H9 (cell line): ENCODE measurements at places on chromosomes 11 and 22. TPM values are rescaled to one million over a fixed set of nuclear protein-coding genes. Genes with fewer than 3 reads are reported as not detected.
A peak's percentile ranks its signal among the peaks of the same experiment; 100 is the strongest.

DNA sequence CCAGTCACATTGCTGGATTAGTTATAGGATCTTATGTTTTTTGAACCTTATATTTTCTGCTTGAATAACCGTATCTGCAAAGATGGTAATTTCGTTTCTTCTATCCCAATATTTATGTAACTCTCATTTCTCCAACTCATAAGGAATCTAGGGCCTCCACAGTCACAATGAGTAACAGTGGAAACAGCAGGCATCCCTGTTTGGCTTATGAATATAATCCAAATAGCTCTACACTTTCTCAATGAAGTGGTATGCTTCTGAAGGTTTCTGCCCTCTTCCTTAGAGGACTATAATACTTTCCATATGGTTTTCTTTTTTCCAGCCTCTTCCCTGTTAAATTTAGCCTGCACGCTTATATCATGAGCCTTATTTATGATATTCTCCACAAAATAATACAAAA lies 16.5 kb downstream of the ATP6V1E1 start:
- no peak for DNase-seq

DNA sequence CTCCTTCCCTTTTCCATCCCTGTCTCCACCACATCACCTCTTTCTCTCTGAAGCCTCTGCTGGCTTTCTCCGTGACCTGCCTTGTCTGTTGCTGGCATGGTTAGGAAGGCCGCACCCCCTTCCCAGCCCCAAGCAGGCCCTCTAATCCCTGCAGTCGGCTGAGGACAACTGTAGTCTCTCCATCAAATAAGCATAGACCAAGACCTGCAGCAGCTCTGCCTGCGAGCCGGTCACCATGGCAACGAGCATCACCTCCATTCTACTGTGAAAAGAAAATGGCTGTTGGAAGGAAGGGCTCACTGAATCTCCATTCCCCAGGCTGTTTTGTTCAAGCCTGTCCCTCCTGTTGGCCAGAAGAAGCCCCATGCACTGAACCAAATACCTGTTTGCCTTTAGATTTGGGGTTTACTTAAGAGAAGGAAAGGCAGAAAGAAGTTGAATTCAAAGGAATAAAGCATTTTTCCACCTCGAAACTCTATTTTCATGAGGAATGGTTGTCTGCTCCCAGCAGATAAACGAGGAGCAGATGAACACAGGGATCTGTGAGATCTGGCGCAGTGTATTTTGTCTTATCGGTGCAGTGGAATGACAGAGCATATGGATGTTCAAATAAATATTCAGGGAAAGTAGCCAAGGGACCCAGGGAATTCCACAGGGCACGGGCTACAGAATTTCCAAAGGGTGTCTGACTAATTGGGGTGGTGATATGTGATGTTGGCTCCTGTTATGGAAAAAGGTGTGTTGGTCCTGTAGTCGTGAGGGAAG lies 113.1 kb upstream of the TTC12 start:
- DNase-seq = peak; percentile 36

- no peak for DNase-seq
Observed at GRCh38 chr11:78595436-78596130, 20.9 kb upstream of the NARS2 start.

OR6A2 gene
- 0.33 and 0.35 TPM in 2 replicates for total RNA-seq
